ENCODE measurements at places on chromosomes 13 and 19.

GRCh38 chr19:28103921-28104320 is 1109.0 kb downstream of the UQCRFS1 start:
- no peak for DNase-seq

DNA sequence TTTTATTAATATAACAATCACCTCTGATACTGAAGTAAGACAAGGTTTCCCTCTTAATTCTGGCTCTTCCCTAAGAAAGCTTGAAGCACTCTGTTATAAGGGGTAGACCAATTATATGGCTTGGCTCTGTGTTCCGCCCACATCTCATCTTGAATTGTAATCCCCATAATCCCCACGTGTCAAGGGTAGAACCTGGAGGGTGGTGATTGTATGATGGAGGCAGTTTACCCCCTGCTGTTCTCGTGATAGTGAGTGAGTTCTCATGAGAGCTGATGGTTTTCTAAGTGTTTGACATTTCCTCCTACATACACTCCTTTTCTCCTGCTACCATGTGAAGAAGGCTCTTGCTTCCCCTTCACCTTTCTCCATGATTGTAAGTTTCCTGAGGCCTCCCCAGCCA is 363.8 kb upstream of the PCDH20 start:
- no peak for DNase-seq

DNA sequence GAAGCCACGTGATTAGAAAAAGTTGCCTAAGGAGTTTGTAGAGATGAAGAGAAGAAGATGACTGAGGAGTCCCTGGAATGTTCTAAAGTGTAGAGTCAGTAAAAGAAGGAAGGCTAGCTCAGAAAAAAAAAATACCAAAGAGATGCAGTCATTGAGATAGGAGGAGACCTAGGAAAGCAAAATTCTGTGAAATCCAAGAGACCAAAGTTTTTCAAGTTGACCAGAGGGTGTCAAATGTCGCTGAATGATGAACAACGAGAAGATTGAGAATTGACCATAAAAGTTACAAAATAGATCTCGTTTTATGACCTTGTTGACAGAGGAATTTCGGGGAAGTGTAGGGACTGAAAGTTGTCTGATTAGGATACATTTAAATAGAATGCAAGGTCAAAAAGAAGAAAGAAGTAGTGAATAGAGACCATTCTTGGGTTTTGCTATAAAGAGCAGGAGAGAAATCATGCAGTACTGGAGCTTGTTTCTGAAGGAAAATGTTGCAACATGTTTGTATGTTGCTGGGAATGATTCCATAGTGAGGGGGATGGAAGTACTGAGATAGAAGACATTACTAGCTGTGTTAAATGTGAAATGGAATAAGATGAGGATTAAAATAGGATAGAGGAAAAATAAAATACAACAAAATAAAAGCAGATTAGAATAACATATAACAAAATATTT is 30.2 kb upstream of the HTR2A start:
- DNase-seq, result no peak

DNA sequence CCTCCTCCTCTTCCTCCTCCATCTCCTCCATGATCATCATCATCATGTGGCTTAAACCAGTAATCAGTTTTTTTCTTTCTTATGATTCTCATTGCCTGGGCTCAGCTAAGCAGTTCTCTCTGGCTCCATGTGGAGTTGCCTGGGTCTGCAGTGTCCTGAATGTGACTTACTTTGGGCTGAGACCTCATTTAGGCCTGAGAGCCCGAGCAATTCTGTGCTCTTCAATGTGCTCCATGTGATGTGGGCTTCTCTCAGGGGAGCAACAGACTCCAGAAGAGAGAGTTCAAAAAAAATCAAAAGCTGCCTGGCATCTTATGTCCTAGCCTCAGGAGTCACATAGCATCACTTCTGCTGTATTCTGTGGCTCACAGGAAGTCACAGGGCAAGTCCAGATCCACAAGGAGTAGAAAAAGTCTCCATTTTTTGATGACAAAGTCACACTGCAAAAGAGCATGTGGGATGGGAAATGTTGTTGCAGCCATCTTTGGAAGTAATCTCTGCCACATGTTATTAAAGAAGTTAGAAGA is 128.7 kb downstream of the MAB21L1 start:
- no peak for DNase-seq

- no peak for DNase-seq
Measured at GRCh38 chr19:30584090-30584489, 211.9 kb downstream of the ZNF536 start.

- no peak for DNase-seq
Measured at GRCh38 chr13:37353911-37354310, 244.7 kb downstream of the POSTN start.

DNA sequence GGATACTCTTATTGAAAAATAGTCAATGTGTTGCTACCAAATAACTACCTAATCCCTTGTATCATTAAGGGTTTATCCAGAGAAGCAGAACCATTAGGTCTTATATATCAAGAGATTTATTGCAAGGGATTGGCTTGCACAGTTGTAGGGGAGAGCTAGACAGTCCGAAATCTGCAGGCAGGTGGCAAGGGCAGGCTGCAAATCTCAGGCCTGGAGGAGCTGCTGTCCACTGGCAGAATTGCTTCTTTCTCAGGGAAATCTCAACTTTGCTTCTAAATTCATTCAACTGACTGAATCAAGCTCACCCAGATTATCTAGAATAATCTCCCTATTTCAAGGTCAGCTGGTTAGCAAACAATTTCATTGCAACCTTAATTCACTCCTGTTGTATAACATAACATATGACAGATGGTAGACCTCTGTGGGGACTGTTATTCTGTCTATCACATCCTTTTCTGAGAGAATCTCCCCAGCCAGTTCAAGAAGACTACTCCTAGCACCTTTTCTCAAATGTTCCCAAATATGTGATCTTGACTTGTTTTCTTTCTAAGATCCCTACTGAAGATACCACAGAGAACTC is 194.2 kb downstream of the NHLRC3 start:
- no peak for DNase-seq

DNA sequence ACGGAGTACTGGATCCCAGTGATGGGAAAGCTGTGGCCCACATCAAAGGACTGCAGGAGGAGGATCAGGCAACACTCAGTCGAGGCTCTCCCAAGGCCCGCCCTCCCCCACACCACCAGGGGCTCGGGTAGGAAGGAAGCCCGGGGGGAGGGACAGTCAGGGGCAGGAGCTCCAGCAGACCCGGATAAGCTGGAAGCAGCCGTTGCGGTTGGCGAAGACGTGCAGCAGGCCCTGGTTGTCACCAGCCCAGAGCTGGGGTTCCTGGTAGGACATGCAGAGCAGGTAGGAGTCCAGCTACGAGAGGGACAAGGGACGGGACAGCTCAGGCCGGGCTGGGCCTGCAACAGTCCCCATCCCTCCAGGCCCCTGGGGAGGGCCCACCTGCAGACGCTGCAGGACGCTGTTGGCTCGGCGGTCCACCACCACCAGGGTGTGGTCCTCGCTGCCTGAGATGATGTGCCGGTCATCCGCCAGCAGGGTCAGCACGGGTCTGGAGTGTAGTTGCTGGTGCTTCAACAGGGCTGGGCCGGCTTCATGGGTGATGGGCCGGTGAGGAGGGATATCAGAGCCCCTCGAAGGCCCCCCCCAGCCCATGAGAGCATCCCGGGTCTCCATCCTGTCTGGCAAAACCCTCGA is 1.9 kb downstream of the GNG14 start:
- DNase-seq, result no peak

GRCh38 chr19:33778089-33778791 is 18.4 kb upstream of the KCTD15 start:
- peak; percentile 83 for DNase-seq

- no peak for DNase-seq
Measured at GRCh38 chr13:102817241-102817640, 18.3 kb downstream of the BIVM start.

DNA sequence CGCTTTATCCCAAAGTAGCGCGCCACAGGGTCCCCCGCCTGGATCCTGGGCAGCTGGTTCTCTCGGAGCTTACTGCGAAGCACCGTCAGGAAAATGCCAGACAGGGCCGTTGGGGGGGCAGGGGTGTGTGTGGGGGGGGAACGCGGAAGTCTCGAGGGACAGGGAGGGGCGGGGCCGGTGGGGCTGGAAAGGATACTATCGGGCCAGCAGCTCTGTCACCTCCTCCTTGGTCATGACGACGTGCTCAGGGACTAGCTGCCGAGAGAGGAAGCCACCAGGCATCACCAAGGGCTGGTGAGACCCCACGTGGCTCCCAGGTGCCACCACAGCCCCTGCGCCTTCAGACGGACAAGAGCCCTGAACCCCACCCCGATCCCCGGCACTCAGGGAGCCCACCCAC is 5.3 kb downstream of the POLR2E start:
- DNase-seq, result no peak

DNA sequence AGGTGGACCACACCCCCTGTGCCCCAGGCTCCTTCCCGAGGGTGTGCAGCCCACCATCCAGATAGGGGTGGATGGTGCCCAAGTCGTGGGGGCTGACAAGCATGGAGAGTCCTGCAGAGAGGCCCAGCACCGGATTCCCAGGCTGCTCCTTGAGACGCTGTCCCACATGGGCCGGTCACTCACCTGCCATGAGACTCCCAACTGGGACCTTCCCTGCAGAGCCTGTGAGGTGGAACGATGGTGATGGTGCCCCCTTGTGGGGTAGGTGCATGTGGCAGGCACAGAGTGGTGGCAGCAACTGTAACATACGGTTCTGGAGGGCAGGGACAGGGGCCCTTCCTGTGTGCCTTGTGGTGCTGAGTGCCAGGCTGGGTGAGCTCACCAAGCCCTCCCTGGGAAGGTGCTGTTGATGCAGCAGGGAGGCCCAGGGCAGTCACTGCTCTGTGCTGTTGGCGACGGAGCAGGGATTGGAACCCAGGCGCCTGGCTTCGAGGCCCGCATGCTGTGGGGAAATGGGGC is 33.1 kb downstream of the PPP1R37 start:
- DNase-seq, result peak; percentile 61

DNA sequence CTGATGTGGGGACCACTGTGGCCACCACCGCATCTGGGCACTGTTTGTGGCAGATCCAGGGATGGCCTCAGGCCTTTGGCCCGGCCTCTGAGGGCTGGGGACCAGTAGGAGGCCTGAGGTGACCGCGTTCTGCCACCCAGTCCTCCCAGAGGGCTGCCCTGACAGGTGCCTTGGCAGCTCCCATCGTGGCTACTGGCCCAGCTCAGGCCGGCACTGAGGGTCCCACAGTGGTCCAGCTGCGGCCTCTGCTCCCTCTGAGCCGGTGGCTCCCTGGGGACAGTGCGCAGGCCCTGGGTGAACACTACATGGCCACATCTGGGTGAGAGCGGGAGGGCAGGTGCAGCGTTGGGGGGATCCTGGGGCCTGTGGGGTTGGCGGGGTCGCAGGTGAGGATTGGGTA is 61.9 kb downstream of the KDM4B start:
- no peak for DNase-seq

- no peak for DNase-seq
Measured at GRCh38 chr13:55084630-55085029, 2056.0 kb downstream of the OLFM4 start.

DNA sequence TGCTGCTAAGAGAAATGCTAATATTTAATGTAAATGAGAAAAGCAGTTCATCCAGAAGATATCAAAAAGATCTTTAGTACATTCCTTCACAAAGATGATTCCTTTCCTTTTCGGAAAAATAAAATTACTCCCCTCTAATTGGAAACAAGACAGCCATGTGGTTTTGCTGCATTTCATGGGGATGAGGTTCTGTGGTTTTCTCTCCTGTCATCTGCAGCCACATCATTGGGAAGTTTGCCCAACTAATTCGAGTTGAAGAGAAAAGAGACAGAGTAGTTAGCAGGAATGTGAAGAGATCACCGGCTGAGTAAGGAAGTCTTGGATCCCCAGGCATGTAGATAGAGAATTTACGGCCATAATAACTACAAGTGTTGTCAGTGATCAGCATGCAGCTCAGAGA is 122.1 kb downstream of the CYSLTR2 start:
- no peak for DNase-seq

DNA sequence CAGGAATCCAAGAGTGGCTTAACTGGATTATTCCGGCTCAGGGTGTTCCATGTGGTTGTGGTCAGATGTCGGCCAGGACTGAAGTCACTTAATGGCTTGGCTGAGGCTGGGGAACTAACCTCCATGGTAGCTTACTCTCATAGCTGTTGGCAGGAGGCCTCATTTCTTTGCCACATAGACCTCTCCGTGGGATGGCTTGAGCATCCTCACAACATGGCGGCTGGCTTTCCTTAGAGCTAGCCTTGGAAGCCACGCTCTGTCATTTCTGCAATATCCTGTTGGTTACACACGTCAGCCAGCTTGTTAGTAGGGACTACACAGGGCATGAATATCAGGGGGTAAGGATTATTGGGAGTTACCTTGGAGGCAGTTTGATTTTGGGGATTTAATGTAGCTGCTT is 5.1 kb downstream of the CRX start:
- DNase-seq, result no peak

GRCh38 chr13:107035778-107036177 is 467.8 kb upstream of the ARGLU1 start:
- no peak for DNase-seq

DNA sequence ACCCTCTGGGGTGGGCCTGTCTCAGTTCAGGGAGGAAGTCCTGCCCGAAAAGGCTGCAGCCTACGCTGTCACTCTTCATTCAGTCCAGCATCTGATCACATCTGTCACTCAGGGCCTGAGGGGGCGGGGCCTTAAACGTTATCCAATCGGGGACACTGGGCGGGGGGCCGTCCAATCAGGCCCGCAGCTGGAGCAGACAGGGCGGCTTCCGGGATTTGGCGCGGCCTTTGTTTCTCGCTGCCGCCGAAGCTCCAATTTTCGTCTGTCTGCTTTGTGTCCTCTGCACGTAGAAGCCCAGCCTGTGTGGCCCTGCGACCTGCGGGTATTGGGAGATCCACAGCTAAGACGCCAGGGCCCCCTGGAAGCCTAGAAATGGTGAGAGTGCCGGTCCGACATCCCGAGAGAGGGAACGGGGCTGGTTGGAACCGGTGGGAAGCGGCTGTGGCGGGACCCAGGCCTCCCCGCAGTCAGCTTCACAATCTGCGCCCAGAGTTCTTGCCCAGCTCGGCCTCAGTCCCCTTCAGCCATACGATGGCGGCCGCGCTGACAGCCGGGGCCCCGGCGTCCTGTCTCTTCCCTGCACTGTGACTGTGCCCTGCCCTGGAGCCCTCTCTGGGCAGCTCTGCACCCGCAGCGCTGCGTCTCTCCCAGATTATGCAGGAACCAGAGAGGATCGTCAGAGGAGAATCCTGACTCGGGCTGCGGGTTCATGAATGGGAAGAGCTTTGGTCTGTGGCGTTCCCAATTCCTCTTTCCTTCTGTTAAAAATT is at the start of gene ZNF730:
Gene ZNF730 (plus strand): TSS at position 224 of the 770 bp plus-strand sequence. CDS start 149 bp downstream, at position 373.
- DNase-seq, result peak; percentile 36

- DNase-seq, result peak; percentile 29
Measured at GRCh38 chr13:32587011-32587810, 959 bp downstream of the PDS5B start.

- DNase-seq, result no peak
Measured at GRCh38 chr13:109419896-109420295, 366.5 kb downstream of the IRS2 start.
